Stimulated activated naive CD4-positive, alpha-beta T cell (primary cell): ENCODE measurements at places on chromosomes 6 and 20.

DNA sequence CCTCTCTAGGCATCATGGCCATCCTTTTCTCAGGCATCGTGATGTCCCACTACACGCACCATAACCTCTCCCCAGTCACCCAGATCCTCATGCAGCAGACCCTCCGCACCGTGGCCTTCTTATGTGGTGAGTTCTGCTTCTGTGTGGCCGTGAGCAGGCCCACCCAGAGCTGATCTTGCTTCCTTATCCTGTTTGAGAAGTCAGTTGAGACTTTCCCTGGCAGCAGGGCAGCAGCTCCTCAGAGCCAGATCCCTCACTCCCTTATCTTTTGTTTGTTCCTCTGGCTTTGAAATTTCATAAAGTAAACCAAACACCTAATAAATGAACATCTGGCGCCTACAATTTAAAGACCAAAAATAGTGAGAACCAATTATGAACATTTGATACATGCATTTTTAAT lies 40.6 kb downstream of the SPATA2 start:
- no peak for DNase-seq

DNA sequence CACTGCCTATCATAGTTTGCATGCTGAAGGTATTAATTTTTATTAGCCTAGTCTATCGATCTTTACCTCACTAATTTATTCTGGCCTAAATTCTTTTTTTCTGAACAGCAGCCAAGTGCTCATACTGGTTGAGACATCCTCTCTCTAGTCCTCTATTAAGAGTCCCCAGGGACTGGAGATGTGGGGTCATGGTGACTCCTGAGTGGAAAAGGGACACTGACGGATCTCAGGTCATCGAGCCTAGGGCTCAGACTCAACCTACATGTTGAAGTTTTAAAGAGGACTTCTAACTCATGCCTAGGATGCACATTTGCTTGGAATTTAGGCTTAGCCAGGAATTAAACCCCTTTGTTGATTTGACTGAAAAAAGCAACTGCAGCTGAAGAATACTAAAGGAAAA lies 378.1 kb downstream of the BTBD9 start:
- no peak for DNase-seq

GRCh38 chr6:147733686-147734085 lies 225.2 kb downstream of the SAMD5 start:
- DNase-seq, result no peak

GRCh38 chr6:129733290-129733689 lies 23.3 kb upstream of the ARHGAP18 start:
- DNase-seq, result no peak

DNA sequence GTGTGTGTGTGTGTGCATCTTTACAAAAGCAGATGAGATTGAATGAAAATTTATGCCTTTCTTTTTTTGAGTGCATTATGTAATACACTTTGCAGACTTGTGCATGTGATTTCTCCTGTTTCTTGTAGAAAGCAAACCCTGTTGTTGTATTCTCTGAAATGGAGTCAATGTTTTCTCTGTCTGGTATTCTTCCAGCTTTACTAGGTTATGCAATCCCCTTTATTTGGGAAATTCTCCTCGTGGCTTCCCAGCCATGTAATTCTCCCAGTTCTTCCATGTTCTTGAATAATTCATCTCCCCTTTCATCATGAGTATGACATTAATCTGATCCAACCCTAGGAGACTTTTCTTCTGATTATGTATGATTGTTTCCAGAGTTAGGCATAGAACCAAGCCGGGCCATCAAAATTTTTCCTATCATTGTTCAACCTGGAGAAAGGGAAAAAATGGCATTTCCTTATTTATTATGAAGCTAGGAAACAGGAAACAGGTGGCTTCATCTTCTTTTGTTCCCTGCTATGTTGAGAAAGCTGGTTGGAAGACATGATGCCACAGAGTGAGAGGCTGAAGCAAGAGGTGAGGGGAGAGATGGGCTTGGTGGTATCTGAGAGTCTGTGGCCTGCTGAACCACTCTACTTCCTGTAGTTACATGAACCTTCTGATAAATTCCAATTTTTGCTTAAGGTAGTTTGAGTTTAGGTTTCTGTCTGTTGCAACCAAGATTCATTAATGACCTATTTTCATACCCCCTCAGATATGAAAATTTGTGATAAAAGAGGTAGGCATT lies 68.8 kb downstream of the PRL start:
- DNase-seq, result no peak

DNA sequence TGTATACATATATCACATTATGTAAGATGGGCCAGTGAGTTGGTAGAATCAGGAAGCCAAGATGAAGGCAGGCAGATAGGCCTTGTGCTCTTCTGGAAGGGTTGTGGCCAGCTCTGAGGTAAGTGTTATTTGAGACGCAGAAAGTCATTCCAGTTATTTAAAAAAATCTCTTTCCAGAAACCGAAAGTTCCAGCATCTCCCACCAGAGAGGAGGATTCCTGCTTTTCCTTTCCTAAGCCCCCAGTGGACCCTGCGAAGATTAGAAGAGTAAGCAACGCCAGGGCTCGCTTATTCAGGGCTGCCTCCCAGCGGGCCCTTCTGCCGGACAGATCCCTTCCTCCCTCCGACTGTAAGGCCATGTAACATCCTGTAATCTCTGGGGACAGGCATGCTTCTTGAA lies 20.4 kb downstream of the ARMC2 start:
- no peak for DNase-seq

DNA sequence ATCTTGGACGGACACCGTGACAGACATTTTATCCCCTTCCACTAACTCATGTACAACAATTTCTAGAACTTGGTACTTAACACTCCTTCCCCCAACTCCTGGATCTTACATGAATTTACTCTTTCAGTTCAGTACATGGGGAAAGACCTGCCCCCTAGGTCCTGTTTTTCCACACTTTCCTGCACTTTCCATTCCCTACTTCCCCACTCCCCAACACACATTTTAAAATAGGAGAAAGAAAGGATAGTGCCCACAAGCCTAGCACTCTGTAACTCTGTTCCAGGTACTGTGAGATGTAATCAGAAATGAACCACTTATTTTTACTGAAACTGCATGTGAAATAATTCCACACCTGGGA lies 1.3 kb downstream of the ADGRG6 start:
- DNase-seq, result no peak

DNA sequence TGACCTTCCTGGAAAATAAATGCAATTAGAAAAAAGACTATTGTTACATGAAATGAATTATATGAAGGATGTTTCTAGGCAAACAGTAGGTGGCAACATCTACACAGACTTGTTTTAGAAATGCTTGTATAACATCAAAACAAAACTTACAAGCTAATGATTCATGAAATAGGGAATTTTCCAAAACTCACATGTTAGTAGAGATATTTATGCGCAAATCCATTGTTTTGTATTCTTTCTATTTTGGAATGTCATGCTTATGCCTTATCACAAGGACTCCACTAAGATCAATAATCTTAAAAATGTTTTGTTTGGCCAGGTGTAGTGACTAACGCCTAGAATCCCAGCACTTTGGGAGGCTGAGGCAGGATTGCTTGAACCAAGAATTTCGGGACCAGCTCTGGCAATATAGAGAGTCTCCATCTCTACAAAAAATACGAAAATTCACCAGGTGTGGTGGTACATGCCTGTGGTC lies 32.3 kb upstream of the LGSN start:
- DNase-seq, result no peak

- no peak for DNase-seq
These were observed 187.3 kb upstream of the HEY2 start for GRCh38 chr6:125562156-125562555.

GRCh38 chr20:37333130-37333847 lies 12.7 kb upstream of the SRC start:
- no peak for DNase-seq

DNA sequence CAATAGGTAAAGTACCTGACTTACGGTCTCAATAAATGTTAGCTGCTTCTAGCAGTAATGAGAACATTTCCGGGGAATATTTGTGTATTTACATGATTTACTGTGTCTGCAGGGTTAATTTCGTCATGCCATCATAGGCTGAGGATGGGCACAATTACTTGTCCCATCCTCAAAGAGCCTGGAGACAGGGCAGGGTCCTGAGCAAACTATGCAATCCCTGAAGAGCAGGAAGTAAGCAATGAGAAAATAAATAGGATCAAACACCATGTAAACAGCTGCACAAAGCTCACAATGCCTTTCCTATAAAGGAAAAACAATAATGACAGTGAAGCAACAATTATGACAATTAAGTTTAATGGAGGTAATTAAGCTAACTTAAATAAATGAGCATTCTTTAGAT lies 114.6 kb upstream of the FOXQ1 start:
- no peak for DNase-seq

DNA sequence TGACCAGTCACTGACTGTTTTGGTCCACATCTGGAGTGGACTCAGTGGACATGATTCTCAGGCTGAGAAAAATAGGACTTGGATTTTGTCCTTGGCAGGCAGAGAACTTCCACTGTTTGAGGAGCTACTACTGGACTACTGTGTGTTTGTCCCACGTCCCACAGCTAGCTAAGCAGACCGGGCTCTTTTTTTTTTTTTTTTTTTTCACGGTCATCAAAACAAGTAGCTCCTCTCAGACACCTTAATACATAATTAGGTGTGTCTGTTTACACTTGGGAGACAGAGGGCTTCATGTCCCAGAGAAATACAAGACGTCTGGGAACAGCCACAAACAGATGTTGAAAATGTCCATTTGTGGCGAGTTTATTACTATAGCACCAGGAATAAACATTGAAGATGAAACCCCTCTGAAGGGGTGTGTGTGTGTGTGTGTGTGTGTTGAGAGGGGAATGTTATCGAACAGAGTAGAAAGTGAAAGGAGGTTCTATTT lies 155.0 kb upstream of the SUPT3H start:
- DNase-seq, result no peak

- no peak for DNase-seq
These were observed 107.1 kb downstream of the QRSL1 start for GRCh38 chr6:106736502-106736901.

- no peak for DNase-seq
These were observed 18.3 kb upstream of the UNC93A start for GRCh38 chr6:167272696-167273379.

GRCh38 chr6:124968401-124968800 lies 6.2 kb downstream of the RNF217 start:
- no peak for DNase-seq

- no peak for DNase-seq
These were observed 17.7 kb downstream of the RIPOR3 start for GRCh38 chr20:50673466-50674137.
